ENCODE measurements at places on chromosomes 6 and 20. TPM values are rescaled to one million over a fixed set of nuclear protein-coding genes. Genes with fewer than 3 reads are reported as not detected.

DNA sequence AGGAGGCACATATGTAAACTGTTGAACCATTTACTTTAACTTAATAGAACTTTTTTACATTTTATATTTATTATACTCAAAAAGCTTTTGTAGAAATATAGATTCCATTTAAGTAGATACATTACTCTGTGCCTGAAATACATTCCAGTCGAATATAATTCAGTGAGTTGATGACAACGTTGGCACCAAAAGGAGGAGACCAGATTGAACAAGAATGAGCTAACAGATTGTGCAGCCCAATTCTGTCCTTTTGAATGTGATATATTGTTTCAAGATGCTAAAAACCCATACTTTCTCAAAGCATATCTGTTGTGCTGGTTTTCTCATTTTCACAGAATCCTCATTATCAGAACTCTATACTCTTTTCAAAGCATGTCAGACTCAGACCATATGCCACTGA, 147.4 kb upstream of the SIM1 start:
- DNase-seq, result no peak

Gene KCNQ5
- 0.18 TPM for total RNA-seq

GRCh38 chr6:148701375-148701774, 45.5 kb upstream of the UST start:
- DNase-seq, result no peak

GRCh38 chr6:38183856-38184584, 364.5 kb downstream of the ZFAND3 start:
- no peak for DNase-seq
